Activated CD4-positive, CD25-positive, alpha-beta regulatory T cell (primary cell): ENCODE measurements at places on chromosomes 16 and 17.

DNA sequence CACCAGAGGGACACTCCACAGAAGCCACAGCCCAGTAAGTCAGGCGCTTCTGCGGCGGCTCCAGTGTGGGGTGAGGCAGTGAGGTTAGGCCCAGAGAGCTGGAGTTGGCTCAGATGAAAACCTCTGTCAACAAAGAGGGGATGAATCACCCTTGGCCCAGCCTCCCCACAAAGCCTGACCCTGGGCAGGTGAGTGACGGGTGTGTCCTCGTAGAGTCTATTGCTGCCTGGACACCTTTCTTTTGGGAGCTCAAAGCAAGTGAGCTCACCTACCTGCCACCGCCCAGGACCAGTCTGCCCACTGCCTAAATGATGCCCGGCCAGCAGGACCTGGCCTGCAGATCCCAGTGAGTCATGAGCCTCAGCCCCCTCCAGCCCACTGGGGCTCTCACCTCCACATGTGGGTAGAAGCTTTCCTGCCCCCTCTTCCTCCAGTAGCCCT is 24.9 kb upstream of the DBNDD1 start:
- no peak for DNase-seq

GRCh38 chr17:80006811-80007752 is 28.6 kb downstream of the TBC1D16 start:
- DNase-seq, result no peak

GRCh38 chr17:66567234-66568170 is 265.1 kb downstream of the PRKCA start:
- peak; percentile 61 for DNase-seq

GRCh38 chr16:78982096-78982744 is 618.3 kb downstream of the MAF start:
- no peak for DNase-seq
